Bronchial epithelial cell (primary cell): ENCODE measurements at places on chromosomes 13 and 19.
A peak's percentile ranks its signal among the peaks of the same experiment; 100 is the strongest.

DNA sequence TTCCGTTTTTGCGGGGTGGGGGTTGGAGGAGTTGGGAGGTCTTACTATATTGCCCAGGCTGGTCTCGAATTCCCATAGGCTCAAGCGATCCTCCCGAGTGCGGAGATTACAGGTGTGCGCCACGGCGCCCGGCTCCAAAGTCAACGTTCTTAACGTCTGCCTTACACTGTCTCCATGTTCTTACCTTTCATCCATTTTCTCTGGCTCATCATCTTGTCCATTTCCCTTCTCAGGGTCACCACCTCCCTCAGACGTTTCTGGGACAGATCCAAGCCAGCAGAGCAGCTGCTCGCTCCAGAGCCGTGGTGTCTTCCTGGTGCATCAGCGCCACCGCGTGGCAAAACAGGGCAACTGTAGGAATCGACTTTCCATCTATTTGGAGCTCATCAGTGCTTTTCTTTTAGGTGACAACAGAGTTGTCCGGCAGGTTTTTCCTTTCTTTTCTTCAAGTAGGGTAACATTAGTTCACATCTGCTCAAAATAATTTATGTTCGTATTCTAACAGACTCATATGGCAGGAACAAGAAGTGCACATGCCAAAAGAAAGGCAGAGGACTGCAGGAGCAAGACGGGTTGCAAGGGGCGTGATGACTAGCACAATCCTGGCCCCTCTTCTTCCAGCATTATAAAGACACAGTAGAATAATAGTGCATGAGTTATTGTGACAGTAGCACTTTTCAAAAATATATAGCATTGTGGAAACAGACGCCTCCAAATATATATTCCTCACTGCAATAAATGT is 103.1 kb upstream of the ABCC4 start:
- peak; percentile 57 for DNase-seq

GRCh38 chr13:84684804-84685203 is 802.5 kb upstream of the SLITRK1 start:
- peak; percentile 31 for DNase-seq

- DNase-seq: no peak
These were observed 32.7 kb upstream of the MATK start for GRCh38 chr19:3818918-3819317.

GRCh38 chr19:29287061-29287460 is 74.1 kb upstream of the UQCRFS1 start:
- DNase-seq: no peak

- no peak for DNase-seq
These were observed 26.6 kb downstream of the BRD4 start for GRCh38 chr19:15305582-15306334.
